T-helper 17 cell (primary cell): ENCODE measurements at places on chromosomes 12 and 14.
A peak's percentile ranks its signal among the peaks of the same experiment; 100 is the strongest.

GRCh38 chr14:98633380-98633779, 638.6 kb downstream of the BCL11B start:
- H3K4me3 ChIP-seq = no peak overlapping the region
- no peak for DNase-seq
- no peaks in the 10 kb centered on the region for H3K36me3 ChIP-seq
- no peak overlapping the region for H3K27ac ChIP-seq
- no peaks in the 10 kb centered on the region for H3K4me1 ChIP-seq

DNA sequence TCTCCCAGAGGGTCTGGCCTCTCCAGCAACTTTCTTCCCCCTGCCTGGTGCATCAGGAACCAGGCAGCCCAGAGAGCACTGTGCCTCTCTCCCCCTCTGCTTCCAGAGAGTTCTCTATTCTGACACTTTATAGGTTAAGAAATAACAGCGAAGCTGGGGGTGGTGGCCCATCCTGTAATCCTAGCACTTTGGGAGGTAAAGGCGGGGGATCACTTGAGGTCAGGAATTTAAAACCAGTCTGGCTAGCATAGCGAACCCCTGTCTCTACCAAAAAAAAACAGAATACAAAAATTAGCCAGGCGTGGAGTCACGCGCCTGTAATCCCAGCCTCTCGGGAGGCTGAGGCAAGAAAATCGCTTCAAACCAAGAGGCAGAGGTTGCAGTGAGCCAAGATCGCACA, 58.3 kb downstream of the ESRRB start:
- peaks cover 56% of the 10 kb centered on the region for H3K27me3 ChIP-seq
- DNase-seq = no peak
- no peak overlapping the region for H3K4me3 ChIP-seq

- H3K27me3 ChIP-seq = no peaks in the 10 kb centered on the region
- H3K4me3 ChIP-seq = no peak overlapping the region
- H3K4me1 ChIP-seq = peaks cover 33% of the 10 kb centered on the region
Observed at GRCh38 chr12:3928538-3929184, 55.5 kb upstream of the PARP11 start.

DNA sequence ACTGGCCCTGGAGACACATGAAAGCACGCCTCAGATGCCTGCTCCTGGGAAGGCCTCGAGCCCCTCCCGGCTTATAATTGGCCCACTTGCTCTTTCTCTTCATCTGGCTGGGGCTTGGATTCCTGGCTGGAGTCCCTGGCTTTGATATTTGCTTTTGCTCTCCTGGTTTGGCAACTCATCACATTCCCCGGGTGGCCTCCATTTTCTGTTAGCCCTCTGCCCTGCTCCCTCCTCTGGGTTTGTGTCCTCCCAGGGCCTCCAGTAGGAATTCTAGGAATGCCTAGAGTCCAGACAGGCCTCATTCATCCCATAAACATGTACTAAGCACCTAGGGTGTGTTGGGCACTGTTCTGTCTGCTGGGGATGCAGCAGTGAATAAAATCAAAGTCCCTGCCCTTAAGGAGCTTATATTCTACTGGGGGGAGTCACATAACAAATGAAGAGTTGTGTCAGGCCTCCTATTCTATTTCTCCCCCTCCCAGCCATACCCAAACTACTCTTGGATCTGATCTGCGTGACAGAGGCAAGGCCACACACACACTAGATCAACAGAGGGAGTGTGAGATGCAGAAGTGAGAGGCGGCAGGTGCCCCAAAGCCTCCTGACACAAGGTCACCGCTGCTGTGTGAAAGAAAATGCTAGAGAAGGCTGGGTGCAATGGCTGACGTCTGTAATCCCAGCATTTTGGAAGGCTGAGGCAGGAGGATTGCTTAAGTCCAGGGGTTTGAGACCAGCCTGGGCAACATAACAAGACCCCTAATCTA, 21.3 kb upstream of the TSPAN9 start:
- H3K4me1 ChIP-seq = no peaks in the 10 kb centered on the region
- no peak overlapping the region for H3K27ac ChIP-seq
- no peak for DNase-seq

- no peaks in the 10 kb centered on the region for H3K27me3 ChIP-seq
- no peak overlapping the region for H3K27ac ChIP-seq
- no peak overlapping the region for H3K4me3 ChIP-seq
- H3K4me1 ChIP-seq = no peaks in the 10 kb centered on the region
- no peak for DNase-seq
Observed at GRCh38 chr12:42979746-42980145, 390.2 kb upstream of the PRICKLE1 start.

- no peak overlapping the region for H3K4me3 ChIP-seq
- no peaks in the 10 kb centered on the region for H3K4me1 ChIP-seq
Observed at GRCh38 chr14:87251011-87251410, 742.0 kb downstream of the GALC start.

DNA sequence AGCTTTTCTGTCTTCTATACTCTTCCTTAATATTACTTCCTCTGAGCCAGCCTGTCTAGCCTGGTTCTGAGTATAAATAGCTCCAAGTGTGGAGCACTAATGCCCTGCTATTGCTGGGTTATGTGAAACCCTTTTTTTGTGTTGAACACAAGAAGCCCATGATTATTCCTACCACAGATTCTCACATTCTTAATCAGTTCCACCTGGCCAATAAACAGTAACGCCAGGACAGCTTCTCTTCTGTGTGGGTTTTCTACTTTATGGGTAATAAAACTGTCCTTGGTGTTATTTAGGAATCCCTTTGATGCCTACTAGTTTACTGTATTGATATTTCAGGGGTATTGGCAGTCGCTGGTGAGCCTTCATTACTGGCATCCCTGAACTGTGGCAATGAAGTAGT, 48.9 kb upstream of the LRIG3 start:
- no peak overlapping the region for H3K4me3 ChIP-seq
- no peaks in the 10 kb centered on the region for H3K36me3 ChIP-seq
- no peak overlapping the region for H3K27ac ChIP-seq
- no peaks in the 10 kb centered on the region for H3K4me1 ChIP-seq
- H3K27me3 ChIP-seq = no peaks in the 10 kb centered on the region

GRCh38 chr14:65581799-65582198, 169.3 kb downstream of the FUT8 start:
- no peaks in the 10 kb centered on the region for H3K36me3 ChIP-seq
- H3K27me3 ChIP-seq = no peaks in the 10 kb centered on the region
- no peak overlapping the region for H3K4me3 ChIP-seq
- peaks cover 4% of the 10 kb centered on the region for H3K4me1 ChIP-seq
- H3K27ac ChIP-seq = no peak overlapping the region

GRCh38 chr12:124130691-124131591, 157.9 kb downstream of the ZNF664 start:
- no peaks in the 10 kb centered on the region for H3K36me3 ChIP-seq
- peak overlapping the region; percentile 19 for H3K4me3 ChIP-seq
- peaks cover 33% of the 10 kb centered on the region for H3K27me3 ChIP-seq
- no peak for DNase-seq

GRCh38 chr12:15863984-15864383, 18.2 kb upstream of the STRAP start:
- H3K36me3 ChIP-seq = no peaks in the 10 kb centered on the region
- H3K4me3 ChIP-seq = no peak overlapping the region
- no peak for DNase-seq

DNA sequence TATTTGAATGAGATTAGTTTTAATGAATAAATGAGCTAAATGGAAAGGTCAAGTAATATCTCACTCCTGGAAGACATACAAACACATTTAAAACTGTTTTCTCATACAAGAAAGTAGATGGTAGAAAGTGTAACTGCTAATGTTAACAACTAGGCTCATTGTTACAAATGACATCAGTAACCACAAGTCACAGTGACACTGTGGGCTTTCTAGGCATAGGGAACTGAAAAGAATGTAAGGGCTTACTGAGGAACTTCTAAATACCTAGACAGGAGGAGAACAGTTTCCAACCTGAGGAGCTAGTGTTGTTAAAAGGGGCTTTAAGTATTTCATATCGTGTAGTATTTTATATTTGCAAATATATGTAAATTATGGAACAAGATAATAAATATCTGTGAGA, 17.5 kb upstream of the ERGIC2 start:
- H3K27ac ChIP-seq = no peak overlapping the region
- H3K4me3 ChIP-seq = no peak overlapping the region
- peaks cover 26% of the 10 kb centered on the region for H3K27me3 ChIP-seq
- H3K4me1 ChIP-seq = peaks cover 3% of the 10 kb centered on the region
